ENCODE measurements at places on chromosomes 2 and 18.

DNA sequence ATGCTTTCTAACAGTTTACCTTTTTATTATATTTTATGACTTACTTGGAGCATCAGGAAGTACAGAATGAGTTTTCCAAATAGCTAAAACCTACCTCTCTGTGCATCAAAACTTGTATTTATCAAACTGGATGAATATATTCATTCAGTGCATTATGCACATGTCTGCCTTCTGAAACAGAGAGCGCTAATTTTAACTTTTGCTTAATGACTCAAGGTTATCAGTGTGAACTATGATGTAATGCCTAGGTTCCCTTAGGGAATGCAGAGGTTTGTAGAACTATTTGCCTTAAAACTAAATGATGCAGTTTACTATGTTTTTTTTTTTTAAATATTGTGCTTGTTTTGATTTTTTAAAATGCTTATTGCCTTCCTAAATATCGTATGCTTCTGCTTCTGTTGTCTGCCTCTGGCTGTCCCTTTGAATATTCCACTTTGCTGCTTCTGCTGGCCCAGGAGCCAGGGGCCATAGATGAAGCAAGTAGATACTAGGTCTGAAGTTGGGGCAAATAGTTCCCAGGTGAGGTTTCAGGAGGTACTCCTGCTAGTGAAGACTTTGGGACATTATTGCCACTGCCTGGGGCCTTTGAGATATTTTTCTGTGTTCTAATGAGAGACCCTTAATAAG lies 16.5 kb downstream of the TMEM178A start:
- no peak for DNase-seq

DNA sequence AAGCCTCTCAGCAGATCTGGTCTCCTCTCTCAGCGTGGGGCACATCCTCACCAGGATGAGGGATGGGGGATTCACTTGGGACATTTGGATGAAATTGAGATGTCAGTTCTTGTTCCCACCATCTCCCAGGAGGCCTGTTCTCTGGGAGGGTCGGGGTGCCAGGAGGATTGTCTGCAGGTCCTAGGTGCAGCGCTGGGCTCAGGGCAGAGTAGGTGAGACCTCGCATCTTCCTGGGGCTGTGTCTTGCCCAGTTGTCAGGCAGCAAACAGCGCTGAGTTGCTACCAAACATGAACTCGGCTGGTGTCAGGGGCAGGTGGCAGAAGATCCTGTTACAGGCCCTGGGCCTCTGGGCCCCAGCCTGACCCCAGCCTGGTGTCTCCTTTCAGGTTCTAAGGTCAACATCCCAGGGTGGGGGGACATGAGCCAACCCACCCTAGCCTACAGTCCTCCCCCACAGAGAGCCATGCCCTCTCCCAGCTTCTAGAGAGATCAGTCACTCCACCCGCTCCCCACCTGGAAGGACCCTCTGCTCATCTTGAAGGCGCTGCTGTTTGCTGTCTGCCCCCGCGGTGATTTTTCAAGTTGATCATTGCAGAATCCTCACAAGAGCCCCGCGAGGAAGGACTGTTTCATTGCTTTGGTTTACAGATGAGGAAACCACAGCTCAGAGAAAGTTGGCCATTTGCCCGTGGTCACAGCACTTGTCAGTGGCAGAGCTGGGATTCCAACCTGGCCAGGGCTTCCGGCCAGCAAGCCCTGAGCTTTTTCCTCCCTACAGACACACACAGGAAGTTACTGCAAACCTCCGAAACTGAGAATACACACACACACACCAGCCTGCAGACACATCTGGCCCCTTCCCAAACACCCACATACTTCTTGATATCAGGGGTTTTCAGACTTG lies 83.9 kb downstream of the STPG4 start:
- no peak for DNase-seq

DNA sequence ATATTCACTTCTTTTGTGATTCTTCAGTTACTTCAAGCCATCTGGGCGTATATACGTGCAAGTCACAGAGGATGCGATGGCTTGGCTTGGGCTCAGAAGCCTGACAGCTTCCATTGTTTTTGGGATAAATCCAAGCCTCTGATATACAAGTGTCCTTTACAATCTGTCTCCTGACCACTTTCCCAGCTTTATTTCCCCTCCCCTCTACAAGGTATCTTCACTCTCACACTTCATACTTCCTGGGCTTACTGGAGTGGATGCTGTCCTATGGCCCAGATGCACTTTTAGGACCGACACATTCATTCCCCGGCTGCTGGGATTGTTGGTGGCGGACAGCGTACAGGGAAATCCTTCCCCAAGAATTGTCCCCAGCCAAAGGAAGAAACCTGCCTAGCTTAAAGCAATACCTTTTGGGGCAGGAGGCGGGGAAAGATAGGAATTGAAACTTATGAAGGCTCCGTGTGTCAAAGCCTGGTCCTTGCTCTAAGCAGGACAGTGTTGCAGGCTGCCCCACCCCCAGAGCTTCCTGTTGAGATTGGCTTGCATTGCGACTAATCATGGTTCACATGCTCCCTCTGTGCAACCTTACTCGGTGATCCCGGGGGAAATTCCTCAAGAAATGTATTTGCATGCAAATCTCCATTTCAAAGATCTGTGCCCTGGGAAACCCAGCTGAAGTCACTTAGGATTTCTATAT lies 802.9 kb upstream of the ID2 start:
- no peak for DNase-seq

DNA sequence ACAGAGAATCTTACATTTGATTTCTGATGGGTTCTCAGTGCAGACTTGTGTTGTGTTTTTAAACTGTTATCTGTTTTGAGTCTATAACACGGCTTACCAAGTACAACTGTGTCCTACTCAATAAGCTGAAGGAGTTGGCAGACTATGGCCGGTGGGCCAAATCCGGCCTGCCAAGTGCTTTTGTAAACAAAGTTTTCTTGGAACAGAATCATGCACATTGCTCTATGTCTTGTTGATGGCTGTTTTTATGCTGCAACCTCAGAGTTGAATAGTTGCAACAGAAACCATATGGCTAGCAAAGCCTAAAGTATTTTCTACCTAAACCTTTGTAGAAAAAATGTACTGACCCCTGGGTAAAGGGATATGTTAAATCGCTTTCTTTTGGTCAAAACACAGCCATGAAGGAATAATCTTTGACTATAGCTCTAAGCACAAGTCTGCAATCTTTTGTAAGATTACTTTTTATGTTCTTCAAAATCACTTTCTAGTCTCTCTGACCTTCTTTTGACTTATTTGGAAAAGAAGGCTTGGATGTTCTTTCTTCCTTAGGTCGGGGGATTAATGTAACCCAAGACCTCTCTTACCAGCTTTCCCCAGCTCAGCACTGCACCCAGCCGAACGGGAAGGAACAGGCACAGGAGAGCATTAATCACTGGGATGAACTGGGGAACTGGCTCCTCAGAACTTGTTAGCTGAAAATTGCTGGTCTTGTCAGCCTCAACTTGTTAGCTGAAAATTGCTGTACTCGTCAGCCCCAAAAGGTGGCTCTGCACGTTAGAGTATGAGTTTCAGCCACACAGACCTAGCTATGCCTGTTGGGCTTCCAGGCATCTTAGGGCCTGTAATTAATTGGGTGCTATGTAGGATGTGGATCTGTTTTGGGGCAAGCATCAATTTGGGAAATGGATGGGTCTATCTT lies 75.4 kb downstream of the CD8B2 start:
- DNase-seq, result no peak

DNA sequence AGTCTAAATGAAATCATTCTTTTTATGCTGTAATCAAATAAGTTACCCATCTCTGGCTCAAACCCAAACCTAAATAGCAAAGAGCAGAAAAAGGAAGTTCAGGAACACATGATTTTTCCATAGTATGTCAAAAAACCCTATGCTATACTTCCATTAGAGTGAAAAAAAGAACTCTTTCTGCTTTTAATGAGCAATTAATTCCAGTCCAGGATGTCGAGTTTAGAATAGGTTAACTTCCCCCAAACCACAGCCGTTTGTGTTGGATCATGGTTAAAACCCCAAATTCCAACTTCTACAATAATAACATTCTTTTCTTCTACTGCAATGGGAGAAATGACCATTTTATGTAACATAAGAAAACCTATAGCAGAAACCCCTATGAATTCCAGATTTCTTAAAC lies 171.1 kb upstream of the NRP2 start:
- no peak for DNase-seq

DNA sequence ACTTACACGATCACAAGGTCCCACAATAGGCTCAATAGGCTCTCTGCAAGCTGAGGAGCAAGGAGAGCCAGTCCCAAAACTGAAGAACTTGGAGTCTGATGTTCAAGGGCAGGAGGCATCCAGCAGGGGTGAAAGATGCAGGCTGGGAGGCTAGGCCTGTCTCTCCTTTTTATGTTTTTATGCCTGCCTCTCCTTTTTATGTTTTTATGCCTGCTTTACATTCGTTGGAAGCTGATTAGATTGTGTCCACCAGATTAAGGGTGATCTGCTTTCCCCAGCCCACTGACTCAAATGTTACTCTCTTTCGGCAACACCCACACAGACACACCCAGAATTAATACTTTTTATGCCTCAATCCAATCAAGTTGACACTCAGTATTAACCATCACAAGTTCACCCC lies 9.9 kb upstream of the GYPC start:
- DNase-seq, result no peak

- peak; percentile 11 for DNase-seq
Measured at GRCh38 chr2:36027616-36028015, 328.0 kb upstream of the CRIM1 start.

DNA sequence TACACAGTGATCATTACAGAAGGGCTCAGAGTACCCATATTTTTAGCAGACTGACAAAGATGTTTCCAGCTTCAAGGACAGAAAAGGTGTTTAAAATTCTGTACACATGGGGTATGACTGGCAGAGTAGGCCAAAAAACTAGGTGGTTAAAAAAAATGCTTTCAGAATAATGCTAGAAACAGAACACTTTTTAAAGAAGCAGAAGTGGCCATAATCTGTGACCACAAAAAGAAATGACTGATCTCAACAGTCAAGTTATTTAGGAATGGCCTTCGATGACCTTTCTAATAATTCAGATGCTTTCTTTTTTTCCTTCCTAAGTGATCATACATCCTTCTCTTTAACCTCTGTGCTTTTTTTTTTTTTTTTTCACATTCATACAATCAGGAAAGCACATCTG lies 4.1 kb upstream of the AQP4 start:
- DNase-seq, result no peak

GRCh38 chr18:31042406-31043181 lies at the start of gene DSC3:
Gene DSC3, minus strand, starts transcription at chr18:31042742. Its CDS starts 82 bp downstream, at chr18:31042660.
- DNase-seq, result peak; percentile 91

GRCh38 chr2:37706334-37707183 lies 35.1 kb upstream of the CDC42EP3 start:
- no peak for DNase-seq

DNA sequence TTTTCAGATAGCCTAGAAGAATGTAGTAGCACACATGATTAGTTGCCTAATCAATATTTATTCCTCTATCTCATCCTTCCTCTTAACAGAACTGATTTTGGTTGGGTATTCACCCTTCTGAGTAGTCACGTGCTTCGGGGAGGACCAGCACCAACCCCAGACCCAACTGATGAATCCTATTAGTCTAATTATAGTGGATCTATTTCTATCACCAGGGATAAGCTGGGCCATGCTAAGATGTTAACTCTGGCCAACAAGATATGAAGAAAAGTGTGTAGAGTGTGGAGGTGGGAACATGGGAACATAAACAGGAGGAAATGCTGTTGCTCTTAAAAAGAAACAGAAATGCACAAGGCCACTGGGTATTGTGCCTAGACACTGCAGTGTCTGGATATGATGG lies 119.9 kb downstream of the THADA start:
- DNase-seq, result no peak

DNA sequence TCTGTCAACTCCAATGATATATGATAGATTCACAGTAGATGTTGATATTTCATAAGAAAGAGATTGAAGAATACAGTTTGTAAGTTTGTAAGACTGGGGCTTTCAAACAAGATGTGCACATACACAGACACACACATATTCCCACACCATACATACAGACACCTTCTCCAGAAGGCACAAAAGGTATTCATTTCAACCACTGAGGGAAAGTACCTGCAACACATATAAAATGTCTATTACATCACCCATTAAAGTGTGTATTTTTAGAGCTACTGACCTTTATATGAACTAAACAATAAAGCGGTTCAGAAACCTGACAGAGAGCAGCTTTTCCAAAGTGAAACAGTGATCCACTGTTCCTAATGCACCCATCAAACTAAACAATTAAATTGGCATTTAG lies 53.3 kb downstream of the CCDC148 start:
- DNase-seq, result no peak

DNA sequence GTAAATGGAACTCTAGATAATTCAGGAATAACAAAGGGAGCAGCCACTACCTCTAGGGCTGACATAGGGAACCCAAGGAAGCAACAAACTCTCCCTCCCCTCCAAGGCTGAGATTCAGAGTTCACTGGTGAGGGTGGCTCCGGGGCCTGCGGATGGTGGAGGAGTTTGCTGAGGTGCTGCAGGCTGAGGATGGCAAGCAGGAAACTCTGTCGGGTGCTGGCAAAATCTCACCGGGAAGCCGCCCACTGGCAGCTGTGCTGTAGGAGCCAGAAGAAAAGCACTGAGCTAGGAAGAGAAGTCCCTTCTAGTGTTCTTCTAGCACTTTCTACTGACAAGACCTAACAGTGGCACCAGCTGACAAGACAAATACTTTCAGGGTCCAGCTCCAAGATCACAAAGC lies 12.5 kb upstream of the HAAO start:
- DNase-seq, result no peak

DNA sequence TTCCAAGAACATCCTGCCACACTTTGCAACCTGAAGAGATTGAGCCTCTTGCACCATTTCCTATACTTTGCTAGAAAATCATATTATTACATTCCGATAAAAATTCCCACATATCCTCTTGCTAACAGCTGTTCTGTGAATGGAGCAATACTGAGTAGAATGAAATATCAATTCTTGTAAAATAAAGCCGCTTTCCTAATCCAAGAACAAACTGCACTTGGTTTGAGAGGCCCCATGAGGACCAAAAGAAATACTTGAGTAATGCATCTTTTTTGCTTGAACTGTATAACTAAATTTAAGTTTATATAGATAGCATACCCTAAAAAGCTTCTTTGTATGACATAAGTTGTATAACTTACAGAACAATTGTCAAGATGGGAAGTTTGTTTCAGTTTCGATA lies 632.4 kb upstream of the SLC8A1 start:
- no peak for DNase-seq

DNA sequence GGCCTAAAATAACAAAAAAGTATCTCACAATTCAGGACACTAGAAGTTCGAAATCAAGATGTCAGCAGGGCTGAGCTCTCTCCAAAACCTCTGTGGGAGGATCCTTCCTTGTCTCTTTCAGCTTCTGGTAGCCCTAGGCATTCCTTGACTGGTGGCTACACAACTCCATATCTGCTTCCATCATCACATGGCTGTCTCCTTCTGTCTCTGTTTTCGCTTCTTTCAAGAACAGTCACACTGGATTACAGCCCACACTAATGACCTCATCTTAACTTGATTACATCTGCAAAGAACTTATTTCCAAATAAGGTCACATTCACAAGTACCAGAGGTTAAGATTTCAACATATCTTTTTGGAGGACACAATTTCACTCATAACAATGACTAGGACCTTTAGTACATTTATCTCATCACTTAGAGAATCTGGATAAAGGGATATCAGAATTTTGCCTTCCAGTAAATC lies 275.2 kb downstream of the IRS1 start:
- no peak for DNase-seq

All from retina (tissue), 1 donor.